ENCODE measurements at places on chromosomes 2 and 18. TPM values are rescaled to one million over a fixed set of nuclear protein-coding genes. Genes with fewer than 3 reads are reported as not detected.

Gene MAP2
- total RNA-seq, result 0.12 TPM

Gene MFSD6
- 42.8 TPM for total RNA-seq

Gene LRRTM4
- not detected for total RNA-seq

GRCh38 chr2:96108541-96109360 lies 7.6 kb downstream of the ADRA2B start:
- no peak for DNase-seq

- no peak for DNase-seq
Observed at GRCh38 chr2:216236486-216236885, 127.3 kb downstream of the XRCC5 start.

GRCh38 chr18:23133860-23134779 lies 1.2 kb upstream of the CABLES1 start:
- DNase-seq, result peak; percentile 45

- DNase-seq, result peak; percentile 71
Observed at GRCh38 chr2:44981714-44982108, 27.5 kb downstream of the SIX2 start.

DNA sequence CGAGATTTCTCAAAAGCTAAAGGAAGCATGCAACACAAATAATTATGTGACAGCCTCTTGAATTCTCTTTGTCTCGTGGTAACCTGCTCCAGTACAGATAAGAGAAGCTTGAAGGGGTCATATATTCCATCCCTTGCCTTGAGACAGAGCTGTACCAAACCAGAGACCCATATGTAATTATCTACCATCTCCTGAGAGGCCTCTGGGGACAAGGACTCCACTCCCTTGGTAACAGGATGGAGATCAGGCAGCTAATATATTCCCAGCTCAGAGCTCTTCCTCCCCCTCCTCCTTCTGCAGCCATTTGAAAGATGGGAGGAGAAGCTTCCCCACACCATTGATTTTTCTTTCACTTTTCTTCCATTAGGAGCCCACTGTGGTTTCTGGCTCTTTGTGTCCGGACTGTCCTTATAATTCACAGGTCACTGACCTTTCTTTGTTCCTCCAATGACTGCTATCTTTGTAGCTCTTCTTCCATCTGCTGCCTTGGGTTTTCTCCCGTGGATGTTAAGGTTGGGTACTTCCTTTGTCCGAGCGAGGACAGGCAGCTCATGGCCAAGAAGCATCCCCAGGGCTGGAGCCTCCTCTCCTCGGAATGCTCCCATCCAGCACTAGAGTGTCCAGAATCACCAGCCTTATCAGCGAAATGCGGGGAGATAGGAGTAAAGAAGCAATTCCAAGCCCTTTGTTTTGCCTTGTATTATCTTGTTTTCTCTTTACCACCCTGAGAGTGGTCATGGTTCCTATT lies 72.6 kb upstream of the STPG4 start:
- DNase-seq, result no peak

DNA sequence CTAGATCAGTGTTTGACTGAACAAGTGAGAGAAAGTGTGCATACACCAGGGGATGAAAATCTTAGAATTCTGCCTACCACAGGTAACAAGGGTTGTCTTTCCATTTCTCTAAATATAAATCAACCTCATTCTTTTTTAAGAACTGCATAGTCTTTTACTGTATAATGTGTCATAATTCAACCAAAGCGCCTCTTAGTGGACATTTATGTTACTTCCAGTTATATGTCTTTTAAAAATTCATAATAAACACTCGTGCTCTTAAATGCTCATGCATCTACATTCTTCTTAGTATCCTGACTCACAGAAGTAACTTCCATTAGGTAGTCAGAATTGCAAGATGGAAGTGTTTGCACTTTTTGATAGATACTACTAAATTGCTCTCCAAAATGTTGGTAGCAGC lies 76.2 kb downstream of the CHRNA1 start:
- DNase-seq, result no peak

DNA sequence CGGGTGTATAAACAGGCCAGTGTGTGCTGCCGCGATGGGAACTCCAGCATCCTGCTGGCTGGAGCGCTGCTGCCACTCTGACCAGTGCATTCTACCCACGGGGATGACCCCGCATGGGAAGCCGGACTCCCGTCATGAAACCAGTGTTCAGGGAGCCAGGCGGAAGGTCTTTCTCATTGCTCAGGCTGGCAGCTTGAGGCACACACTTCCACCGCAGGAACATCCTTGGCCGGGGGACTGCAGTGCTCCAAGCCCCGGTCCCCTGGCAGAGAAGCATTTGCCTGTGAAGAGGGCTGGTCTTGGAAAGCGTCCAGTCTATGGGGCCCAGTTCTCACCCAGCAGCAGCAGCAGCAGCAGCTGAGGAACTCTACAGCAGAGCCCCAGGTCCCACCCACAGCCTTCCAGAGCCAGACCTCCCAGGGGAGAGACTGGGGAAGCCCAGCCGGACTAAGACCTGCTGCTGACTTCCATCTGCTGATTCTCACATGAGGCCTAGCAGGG lies 235.9 kb downstream of the KLHL29 start:
- DNase-seq, result no peak

GRCh38 chr2:148540022-148540421 lies 104.5 kb upstream of the EPC2 start:
- DNase-seq, result peak; percentile 50

GRCh38 chr2:129751409-129751808 lies 228.1 kb upstream of the RAB6C start:
- no peak for DNase-seq

- DNase-seq, result peak; percentile 49
Observed at GRCh38 chr18:3281456-3282400, 19.8 kb downstream of the MYL12B start.

- DNase-seq, result peak; percentile 86
Observed at GRCh38 chr2:39128919-39129391, 8.1 kb upstream of the SOS1 start.

DNA sequence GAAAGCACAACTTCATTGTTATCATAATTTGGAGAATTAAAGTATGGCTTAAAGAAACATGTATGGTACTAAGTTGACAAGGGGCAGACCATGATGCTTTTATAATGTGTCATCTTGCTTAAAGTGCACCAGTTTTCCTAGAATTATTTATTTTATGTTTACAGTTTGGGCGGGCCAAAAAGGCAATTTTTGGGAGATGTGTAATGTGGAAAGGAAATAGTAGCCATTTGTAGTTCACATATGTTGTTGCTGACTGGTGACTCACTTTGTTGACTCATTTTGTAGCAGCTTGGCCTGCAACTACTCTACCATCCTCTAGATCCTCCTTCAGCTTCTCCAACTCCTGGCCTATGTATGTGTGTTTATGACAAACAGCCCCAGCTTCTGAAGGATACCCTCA lies 7.7 kb downstream of the ZSCAN30 start:
- DNase-seq, result no peak

- DNase-seq, result no peak
Observed at GRCh38 chr2:51695531-51695930, 663.6 kb upstream of the NRXN1 start.

DNA sequence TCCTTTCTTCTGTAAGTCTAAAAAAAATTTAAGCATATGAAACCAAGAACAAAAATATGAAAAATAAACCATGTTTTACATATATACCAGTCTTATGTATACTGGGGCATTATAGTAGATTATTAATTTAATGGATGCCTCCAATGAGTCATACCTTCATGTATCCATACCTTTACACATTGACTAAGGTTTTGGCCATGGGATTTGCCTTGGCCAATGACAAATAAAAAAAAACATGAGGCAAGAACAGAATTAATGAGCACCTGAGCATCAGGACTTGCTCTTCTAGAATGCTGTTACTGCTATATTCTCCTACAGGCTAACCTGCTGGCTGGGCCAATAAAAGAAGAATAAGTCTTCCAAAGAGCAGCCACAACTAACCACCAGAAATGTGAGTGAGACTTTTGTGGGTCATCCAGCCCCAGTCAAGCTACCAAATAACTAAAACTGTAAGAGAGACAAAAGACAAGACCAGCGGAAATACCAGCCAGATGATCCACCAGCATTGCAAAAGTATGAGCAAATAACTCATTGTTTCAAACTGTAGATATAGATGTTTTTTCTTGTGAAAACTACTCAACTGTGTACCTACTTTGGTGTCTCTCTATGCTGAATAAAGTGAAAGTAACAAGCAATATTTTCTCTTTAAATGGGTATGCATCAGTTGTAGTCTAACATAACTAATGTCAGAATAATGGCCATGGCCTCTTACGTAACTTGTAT lies 749.6 kb upstream of the VRK2 start:
- no peak for DNase-seq

Measured in activated CD4-positive, alpha-beta T cell treated with anti-CD3 and anti-CD28 coated beads, Interleukin-2, amount 10 ng/mL, durations not matched to agents 7 days and 5 days (primary cell).